Stimulated activated CD4-positive, alpha-beta T cell treated with anti-CD3 and anti-CD28 coated beads, Interleukin-15, amount 100 ng/mL, for 1 hour (primary cell): ENCODE measurements at places on chromosomes 3 and 15.

DNA sequence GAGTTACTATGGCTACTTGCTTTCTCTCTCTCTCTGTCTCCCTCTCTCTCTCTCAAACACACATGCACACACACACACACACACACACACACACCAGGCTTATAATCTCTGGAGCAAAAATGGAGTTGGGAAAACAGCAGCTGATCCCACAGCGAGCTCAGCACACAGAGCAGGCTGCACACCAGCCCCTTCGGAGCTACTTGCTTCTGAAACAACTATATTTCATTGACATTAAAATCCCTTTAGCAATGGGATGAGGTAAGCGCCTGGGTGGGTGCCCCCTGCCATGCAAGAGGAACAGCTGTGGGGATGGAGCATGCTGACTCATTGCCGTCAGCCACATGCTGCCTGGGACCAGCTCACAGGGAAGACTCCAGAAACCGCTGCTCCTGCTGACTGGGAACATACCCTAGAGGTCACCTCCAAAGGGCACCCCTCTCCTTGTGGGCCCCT, 45.7 kb downstream of the B3GNT5 start:
- DNase-seq: no peak

DNA sequence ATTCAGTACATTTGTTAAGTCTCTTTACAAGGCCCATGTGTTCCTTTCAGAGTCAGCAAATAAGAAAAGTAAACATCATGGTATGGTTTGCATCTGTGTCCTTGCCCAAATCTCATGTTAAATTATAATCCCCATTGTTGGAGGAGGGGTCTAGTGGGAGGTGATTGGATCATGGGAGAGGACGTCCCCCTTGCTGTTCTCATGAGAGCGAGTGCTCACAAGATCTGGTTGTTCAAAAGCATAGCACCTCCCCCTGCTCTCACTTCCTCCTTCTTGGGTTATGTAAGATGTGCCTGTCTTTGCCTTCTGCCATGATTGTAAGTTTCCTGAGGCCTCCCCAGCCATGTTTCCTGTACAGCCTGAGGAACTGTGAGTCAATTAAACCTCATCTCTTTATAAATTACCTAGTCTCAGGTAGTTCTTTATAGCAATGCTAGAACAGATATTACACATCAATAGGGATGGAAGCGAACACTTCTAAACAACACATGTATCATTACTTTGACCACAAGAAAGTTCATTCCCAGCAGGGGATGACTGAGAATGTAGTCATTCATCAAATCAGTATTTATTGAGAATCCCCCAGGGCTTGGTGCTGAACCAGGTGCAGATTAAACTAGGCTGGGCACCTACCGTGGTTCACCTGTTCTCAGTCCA, 4.1 kb downstream of the EFCAB12 start:
- DNase-seq: no peak

GRCh38 chr3:45127130-45127822, 18.9 kb downstream of the CDCP1 start:
- no peak for DNase-seq

- DNase-seq: no peak
These were observed 530.5 kb downstream of the FHIT start for GRCh38 chr3:60720736-60721135.

GRCh38 chr3:64224826-64225610, at the start of gene PRICKLE2:
TSS of gene PRICKLE2 (minus strand) at chr3:64225466. CDS start at chr3:64198927, 26,539 bp downstream.
- no peak for DNase-seq
